ENCODE measurements at places on chromosomes 13 and 19. TPM values are rescaled to one million over a fixed set of nuclear protein-coding genes. Genes with fewer than 3 reads are reported as not detected.

Gene SH2D3A
- total RNA-seq = 27.8 TPM

Gene PSG11
- not detected for total RNA-seq

Gene PRKCG
- not detected for total RNA-seq

Gene KLK14
- total RNA-seq = 1.4 TPM

Gene SPPL2B
- total RNA-seq = 45.3 TPM

Gene RAB3A
- 8.0 TPM for total RNA-seq

Gene KLHL26
- total RNA-seq = 14.7 TPM

Gene CABP5
- not detected for total RNA-seq

Gene NLRP4
- total RNA-seq = not detected

Gene SOX1
- total RNA-seq = 0.10 TPM

Gene BEST2
- total RNA-seq = not detected

Gene SHISA7
- not detected for total RNA-seq

Gene POGLUT2
- 4.7 TPM for total RNA-seq

Gene IRGC
- not detected for total RNA-seq

Gene SIGLEC10
- 0.43 TPM for total RNA-seq

Gene PLIN5
- not detected for total RNA-seq

Gene SNRPD2
- total RNA-seq = 949 TPM

Gene ZNF729
- not detected for total RNA-seq

Gene TEX26
- total RNA-seq = not detected

Gene CLEC4M
- total RNA-seq = not detected

Gene PLPPR3
- not detected for total RNA-seq

Gene MPV17L2
- total RNA-seq = 39.7 TPM
